ENCODE measurements at places on chromosomes 7 and 10.

DNA sequence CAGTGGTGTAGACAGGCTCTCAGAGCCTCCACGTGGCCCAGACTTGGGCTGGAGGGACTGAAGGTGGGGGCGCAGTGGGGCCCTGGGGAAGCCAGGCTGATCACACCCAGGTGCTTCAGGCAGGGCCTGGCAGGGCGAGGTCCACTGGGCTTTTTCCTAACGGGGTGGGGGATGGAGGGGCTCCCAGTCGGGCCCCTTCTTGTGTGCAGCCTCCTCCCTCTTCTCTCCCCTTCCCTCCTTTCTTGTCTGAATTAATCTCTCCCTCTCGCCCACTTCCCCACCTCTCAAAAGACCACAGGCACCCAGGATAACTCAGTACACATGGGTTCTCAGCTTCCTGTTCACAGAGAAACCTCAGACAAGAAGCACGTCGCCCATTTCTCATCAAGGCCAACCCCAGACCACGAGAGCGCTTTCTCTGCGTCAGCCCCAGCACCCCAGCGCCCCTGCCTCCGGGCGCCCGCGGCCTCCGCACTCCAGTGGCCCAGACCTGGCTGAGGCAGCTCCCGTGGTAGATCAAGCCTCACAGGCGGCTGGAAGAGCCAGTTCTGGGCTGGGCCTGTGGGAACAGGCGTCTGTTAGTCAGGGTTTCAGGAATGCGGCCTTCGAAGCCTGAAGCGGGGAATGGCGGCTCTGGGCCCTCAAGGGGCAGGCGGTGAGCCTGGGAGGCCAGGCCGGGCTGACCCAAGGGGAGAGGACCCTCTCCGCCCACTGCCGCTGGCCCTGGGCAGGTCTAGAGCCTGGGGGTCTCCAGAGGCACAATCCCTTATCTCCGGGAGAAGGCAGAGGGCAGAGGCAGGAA is 50.6 kb downstream of the PWWP2B start:
- no peaks in the 10 kb centered on the region for H3K36me3 ChIP-seq
- no peak overlapping the region for H3K27ac ChIP-seq
- H3K27me3 ChIP-seq = no peaks in the 10 kb centered on the region

- H3K36me3 ChIP-seq = no peaks in the 10 kb centered on the region
- peak; percentile 39 for ATAC-seq
- no peak overlapping the region for H3K4me3 ChIP-seq
- H3K27ac ChIP-seq = no peak overlapping the region
Observed at GRCh38 chr10:31528831-31529230, 209.8 kb downstream of the ZEB1 start.

DNA sequence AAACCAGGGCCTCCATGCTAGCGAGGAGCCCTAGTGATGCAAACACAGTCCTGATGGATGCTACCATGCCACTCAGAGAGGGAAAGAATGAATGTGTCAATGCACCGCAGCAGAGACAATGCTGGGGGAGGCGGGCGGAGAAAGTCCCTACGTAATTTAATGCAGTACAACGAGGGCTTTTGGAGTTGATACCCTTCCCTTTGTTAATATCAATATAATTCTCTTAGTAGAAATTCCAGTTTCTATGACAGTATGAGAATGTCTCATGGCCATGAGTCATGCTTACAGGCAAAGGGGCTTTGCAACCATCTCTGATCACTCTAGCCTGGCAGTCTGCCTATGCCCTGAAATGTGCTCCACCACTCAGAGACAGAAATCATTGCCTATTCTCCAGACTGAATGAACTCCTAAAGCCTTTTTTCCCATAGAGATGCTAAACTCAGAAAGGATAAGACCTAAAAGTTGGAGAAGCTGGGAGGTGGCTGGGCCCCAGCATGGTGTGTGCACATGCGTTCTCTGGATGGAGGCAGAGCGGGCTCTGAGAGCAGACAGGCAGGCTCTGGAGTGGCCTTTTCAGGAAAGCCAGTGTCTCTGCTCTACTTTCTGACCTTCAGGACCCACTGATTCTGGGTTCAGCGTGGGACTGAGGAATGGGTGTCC is 20.3 kb upstream of the GIMAP2 start:
- H3K4me1 ChIP-seq = no peaks in the 10 kb centered on the region
- no peaks in the 10 kb centered on the region for H3K36me3 ChIP-seq
- H3K4me3 ChIP-seq = no peak overlapping the region
- H3K27ac ChIP-seq = no peak overlapping the region
- no peaks in the 10 kb centered on the region for H3K27me3 ChIP-seq

DNA sequence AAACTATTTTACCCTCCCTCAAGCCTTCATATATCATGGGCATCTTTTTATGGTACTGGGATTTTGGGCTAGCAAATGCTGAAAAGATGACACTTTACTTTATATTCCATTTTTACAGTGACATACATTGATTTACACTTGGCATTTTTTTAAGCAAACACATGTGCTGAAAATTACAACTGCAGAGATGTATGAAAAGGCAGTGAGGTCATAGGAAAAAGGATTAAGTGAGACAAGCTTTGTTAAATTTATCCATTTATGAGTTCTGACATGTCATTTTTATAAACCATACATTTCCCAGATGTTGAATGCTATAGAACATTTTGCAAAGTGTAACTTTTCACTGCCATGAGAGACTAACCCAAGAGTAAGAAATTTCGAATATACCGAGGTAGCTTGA is 68.8 kb upstream of the RSU1 start:
- H3K36me3 ChIP-seq = no peaks in the 10 kb centered on the region
- H3K27me3 ChIP-seq = no peaks in the 10 kb centered on the region
- H3K27ac ChIP-seq = no peak overlapping the region
- ATAC-seq = no peak
- no peak overlapping the region for H3K4me3 ChIP-seq
- no peaks in the 10 kb centered on the region for H3K4me1 ChIP-seq

Measured in gastroesophageal sphincter (tissue), 4 donors.